ENCODE measurements at places on chromosomes 1 and 21. TPM values are rescaled to one million over a fixed set of nuclear protein-coding genes. Genes with fewer than 3 reads are reported as not detected.

GRCh38 chr1:105730701-105731100 is 1325.8 kb upstream of the PRMT6 start:
- no peaks in the 10 kb centered on the region for H3K27me3 ChIP-seq
- DNase-seq = no peak
- no peaks in the 10 kb centered on the region for H3K4me1 ChIP-seq

- H3K36me3 ChIP-seq = no peaks in the 10 kb centered on the region
- no peak overlapping the region for H3K27ac ChIP-seq
- no peaks in the 10 kb centered on the region for H3K4me1 ChIP-seq
- no peak overlapping the region for H3K4me3 ChIP-seq
- DNase-seq = no peak
- no peaks in the 10 kb centered on the region for H3K27me3 ChIP-seq
These were observed 440.9 kb upstream of the ZRANB2 start for GRCh38 chr1:71521655-71522264.

- H3K27ac ChIP-seq = no peak within 1 kb of the TSS
- no peaks in the 10 kb centered on the region for H3K4me1 ChIP-seq
- H3K4me3 ChIP-seq = no peak within 1 kb of the TSS
- no peaks in the 10 kb centered on the region for H3K36me3 ChIP-seq
These were observed at the start of gene RGS5 for GRCh38 chr1:163202833-163203451. TSS of gene RGS5 (minus strand) at chr1:163202916. CDS start at chr1:163202835, 81 bp downstream.

- no peaks in the 10 kb centered on the region for H3K4me1 ChIP-seq
- H3K36me3 ChIP-seq = no peaks in the 10 kb centered on the region
- peaks cover 19% of the 10 kb centered on the region for H3K27me3 ChIP-seq
These were observed 262.0 kb downstream of the TNR start for GRCh38 chr1:175481126-175482070.

DNA sequence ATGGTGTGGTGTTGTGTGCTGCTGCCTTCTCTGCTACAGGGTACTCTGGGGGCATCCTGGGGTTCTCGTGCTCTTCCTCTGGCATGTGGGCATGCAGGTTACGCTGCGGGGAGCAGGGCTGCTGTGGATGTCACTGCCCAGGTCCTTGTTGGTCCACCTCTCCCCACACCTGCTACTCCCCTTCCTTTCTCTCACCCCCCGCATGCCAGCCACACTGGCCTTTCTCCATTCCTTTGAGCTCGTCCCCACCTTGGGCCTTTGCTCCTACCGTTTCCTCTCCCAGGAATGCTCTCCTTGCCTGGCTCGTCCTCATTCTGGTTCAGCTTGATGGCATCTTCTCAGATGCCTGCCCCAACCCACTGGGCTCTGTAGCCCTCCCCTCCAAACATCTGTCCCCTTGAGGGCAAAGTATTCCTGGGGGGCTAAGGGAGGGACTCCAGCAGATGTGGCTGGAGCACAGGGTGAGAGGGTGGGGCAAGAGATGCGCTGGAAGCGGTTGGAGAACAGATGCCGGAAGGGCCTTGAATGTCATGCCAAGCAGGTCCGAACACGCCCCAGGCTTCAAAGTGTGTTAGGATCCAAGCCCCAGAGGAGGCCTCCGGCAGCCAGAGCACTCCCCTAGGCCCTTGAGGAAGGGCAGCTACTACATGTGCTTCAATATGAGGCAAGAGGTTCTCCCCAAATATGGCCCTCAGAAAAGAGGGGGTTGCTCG is 23.4 kb downstream of the DMRTB1 start:
- H3K27ac ChIP-seq = no peak overlapping the region
- H3K27me3 ChIP-seq = peaks cover 10% of the 10 kb centered on the region
- DNase-seq = no peak
- peaks cover 1% of the 10 kb centered on the region for H3K4me1 ChIP-seq
- no peak overlapping the region for H3K4me3 ChIP-seq

DNA sequence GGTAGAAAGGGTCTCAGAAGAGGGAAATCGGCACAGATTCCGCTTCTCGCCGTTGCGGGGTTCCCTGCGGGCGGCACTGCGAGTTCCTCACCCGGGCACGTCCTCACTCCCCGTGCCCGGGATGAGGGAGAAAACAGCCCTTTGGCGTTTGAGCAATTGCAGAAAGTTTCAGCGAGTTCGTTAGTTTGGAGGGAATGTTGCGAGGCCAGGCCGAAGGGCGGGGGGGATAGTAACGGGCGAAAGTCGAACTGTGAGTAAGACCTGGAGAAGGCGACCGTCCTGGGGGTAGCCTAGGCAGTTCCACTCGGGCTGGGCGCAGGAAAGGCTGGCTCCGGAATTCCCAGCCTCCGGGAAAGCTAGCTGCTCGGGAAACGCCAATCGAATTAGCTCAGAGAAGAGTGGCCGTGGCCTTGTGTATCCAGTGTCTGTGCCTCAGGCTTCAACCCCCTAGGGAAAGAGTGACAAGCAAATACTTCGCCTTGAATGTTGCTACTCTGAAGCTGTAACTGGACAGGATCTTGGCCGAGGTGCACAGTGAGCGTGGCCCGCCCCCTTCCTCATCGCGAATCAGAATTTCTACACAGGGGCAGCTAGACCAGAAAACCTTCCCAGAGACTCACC is 787 bp downstream of the PTGFR start:
- H3K4me3 ChIP-seq = no peak overlapping the region
- no peaks in the 10 kb centered on the region for H3K36me3 ChIP-seq
- no peak for DNase-seq
- peaks cover 2% of the 10 kb centered on the region for H3K4me1 ChIP-seq

The HTR1D gene
- not detected for total RNA-seq

GRCh38 chr1:202029171-202029665 is 18.8 kb downstream of the ELF3 start:
- H3K4me3 ChIP-seq = no peak overlapping the region
- H3K27me3 ChIP-seq = peaks cover 13% of the 10 kb centered on the region
- no peaks in the 10 kb centered on the region for H3K4me1 ChIP-seq
- H3K36me3 ChIP-seq = no peaks in the 10 kb centered on the region

DNA sequence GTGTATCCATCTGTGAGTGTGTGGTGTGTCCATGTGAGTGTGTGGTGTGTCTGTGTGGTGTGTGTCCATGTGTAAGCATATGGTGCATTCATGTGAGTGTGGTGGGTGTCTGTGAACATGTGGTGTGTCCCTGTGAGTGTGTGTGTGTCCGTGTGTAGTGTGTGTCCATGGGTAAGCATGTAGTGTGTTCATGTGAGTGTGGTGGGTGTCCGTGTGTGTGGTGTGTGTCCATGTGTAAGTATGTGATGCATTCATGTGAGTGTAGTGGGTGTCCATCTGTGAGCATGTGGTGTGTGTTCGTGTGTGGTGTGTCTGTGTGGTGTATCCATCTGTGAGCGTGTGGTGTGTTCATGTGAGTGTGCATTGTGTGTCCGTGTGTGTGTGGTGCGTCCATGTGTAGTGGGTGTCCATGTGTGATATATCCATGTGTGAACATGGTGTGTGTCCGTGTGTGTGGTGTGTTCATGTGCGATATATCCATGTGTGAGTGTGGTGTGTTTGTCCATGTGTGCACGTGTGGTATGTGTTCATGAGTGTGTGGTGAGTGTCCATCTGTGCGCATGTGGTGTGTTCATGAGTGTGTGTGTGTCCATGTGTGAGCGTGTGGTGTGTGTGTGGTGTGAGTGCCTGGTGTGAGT is 12.3 kb downstream of the SLC19A1 start:
- H3K27ac ChIP-seq = no peak overlapping the region
- DNase-seq = no peak
- peaks cover 9% of the 10 kb centered on the region for H3K36me3 ChIP-seq
- peaks cover 8% of the 10 kb centered on the region for H3K4me1 ChIP-seq

GRCh38 chr1:167648978-167649744 is 19.1 kb downstream of the RCSD1 start:
- H3K36me3 ChIP-seq = peaks cover 38% of the 10 kb centered on the region
- DNase-seq = no peak
- H3K27me3 ChIP-seq = no peaks in the 10 kb centered on the region
- peak overlapping the region; percentile 58 for H3K4me3 ChIP-seq
- peaks cover 68% of the 10 kb centered on the region for H3K4me1 ChIP-seq

- no peak overlapping the region for H3K27ac ChIP-seq
- H3K36me3 ChIP-seq = peaks cover 31% of the 10 kb centered on the region
- H3K27me3 ChIP-seq = peaks cover 4% of the 10 kb centered on the region
- DNase-seq = no peak
- H3K4me1 ChIP-seq = peaks cover 34% of the 10 kb centered on the region
These were observed 18.0 kb downstream of the CD244 start for GRCh38 chr1:160844447-160845232.

The SLC22A15 gene
- 1.4 TPM for total RNA-seq

GRCh38 chr1:56934430-56935060 is 31.3 kb downstream of the C8B start:
- H3K27ac ChIP-seq = no peak overlapping the region
- no peaks in the 10 kb centered on the region for H3K4me1 ChIP-seq
- no peaks in the 10 kb centered on the region for H3K36me3 ChIP-seq
- no peak for DNase-seq

The C21orf58 gene
- total RNA-seq = 53.9 TPM

The OR2T5 gene
- total RNA-seq = not detected

All from activated naive CD8-positive, alpha-beta T cell treated with anti-CD3 and anti-CD28 coated beads, Interleukin-2, amount 10 ng/mL, durations not matched to agents 7 days and 5 days (primary cell).